ENCODE measurements at places on chromosomes 12 and 14. TPM values are rescaled to one million over a fixed set of nuclear protein-coding genes. Genes with fewer than 3 reads are reported as not detected.

DNA sequence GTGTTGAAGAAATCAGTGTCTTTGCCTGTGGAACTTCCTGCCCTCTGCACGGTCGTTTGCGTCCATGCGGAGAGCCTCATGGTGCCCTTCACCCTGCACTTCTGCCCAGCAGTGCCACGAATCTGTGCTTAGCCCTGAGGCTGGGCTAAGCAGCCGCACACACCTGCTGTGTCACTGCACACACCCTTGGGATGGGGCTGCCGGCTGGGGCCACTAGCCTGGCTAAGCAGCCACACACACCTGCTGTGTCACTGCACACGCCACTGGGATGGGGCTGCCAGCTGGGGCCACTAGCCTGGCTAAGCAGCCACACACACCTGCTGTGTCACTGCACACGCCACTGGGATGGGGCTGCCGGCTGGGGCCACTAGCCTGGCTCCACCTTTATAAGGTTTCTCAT lies 188.5 kb downstream of the KIF26A start:
- H3K4me1 ChIP-seq = no peaks in the 10 kb centered on the region
- no peak overlapping the region for H3K27ac ChIP-seq
- no peaks in the 10 kb centered on the region for H3K36me3 ChIP-seq
- H3K4me3 ChIP-seq = no peak overlapping the region
- no peaks in the 10 kb centered on the region for H3K27me3 ChIP-seq
- peak; percentile 39 for DNase-seq

DNA sequence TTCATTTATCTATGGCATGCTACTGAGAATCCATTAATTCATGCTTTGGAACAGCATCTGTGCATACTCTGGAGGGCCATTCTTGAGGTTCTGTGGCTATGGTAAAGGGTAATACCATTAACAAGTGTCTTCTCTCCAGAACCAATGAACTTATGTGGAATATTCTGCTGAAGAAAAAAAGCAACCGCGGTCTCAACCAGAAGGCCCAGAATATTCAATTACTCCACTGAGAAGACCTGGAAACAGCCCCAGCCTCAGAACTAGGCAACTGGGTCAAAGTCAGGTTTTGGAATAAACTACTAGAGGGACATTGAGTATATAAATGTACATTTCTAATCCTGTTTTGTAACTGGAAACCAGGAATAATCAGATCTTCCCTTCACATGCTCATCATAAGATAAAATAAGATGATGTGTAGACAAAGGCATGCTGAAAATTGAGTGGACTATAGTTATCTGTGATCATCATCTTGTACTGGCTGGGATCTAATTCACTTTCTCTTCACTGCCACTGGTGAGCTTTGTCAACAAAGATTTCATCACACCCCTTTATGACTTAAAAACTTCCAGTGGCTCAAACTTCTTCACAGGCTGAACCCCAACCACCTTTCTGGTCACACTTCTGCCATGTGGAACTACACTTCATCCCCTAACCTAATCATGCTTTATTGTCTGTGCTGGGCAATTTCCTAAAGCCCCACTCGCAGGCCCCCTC lies 6.0 kb downstream of the SPTB start:
- no peak for DNase-seq
- H3K4me3 ChIP-seq = no peak overlapping the region
- peaks cover 46% of the 10 kb centered on the region for H3K27me3 ChIP-seq
- no peaks in the 10 kb centered on the region for H3K4me1 ChIP-seq
- H3K36me3 ChIP-seq = no peaks in the 10 kb centered on the region

DNA sequence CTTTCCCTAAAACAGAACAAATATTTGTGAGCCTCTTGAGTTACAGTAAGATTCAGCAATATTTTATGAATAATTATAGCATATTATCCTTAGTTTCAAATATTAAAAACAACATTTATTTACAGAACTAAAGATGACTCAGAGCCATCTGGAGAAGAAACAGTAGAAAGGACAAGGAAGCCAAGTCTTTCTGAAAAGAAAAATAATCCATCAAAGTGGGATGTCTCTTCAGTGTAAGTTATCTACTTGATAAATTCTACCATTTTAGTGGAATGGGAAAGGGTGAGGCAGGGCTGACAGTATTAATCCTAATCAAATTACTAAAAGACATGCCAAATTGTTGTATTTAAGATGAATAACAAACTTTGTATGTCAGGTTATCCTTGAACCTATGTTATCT lies 88.1 kb downstream of the DNAI7 start:
- no peaks in the 10 kb centered on the region for H3K27me3 ChIP-seq
- no peak for DNase-seq
- no peak overlapping the region for H3K4me3 ChIP-seq
- no peak overlapping the region for H3K27ac ChIP-seq
- H3K4me1 ChIP-seq = no peaks in the 10 kb centered on the region

- H3K4me1 ChIP-seq = peaks cover 6% of the 10 kb centered on the region
- no peak overlapping the region for H3K4me3 ChIP-seq
- no peak overlapping the region for H3K27ac ChIP-seq
- H3K36me3 ChIP-seq = no peaks in the 10 kb centered on the region
- peaks cover 2% of the 10 kb centered on the region for H3K27me3 ChIP-seq
Measured at GRCh38 chr12:93050026-93050747, 121.1 kb upstream of the EEA1 start.

DNA sequence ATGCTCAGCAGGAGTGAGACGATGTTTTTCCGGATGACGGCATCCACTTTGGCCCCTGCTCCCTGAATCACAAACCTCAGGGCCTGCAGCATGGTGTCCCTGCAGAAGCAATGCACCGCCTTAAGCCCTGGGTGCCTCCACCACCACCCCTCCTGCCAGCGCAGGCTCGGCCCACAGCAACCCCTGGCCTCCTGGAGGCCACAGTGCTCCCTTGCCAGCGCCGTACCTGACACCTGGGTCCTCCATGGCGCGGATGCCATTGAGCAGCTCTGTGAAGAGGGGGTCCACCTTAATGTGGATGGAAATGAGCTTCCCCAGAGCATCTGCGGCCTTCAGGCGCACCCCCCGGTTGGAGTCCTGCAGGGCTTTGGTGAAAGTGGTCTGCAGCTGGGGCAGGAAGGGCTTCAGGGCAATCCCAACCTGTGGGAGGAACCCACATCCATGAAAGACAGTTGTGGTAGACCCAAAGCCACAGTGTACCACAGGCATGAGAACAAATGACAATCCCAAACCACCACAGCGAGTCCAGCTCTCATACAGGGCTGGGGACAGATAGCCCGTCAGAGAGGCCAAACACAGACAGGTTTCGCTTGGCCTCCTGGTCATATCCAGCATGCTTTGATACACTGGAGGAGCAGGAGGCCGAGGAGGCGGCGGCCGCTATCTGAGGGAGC lies 17.9 kb upstream of the RAB35 start:
- no peaks in the 10 kb centered on the region for H3K27me3 ChIP-seq
- peaks cover 90% of the 10 kb centered on the region for H3K36me3 ChIP-seq
- no peak overlapping the region for H3K27ac ChIP-seq
- no peaks in the 10 kb centered on the region for H3K4me1 ChIP-seq
- peak; percentile 66 for DNase-seq

GRCh38 chr12:130485291-130486145 lies 147.8 kb downstream of the PIWIL1 start:
- no peak for DNase-seq
- H3K4me1 ChIP-seq = no peaks in the 10 kb centered on the region
- H3K27ac ChIP-seq = no peak overlapping the region
- no peaks in the 10 kb centered on the region for H3K36me3 ChIP-seq

GRCh38 chr14:80787876-80788275 lies 153.7 kb downstream of the CEP128 start:
- H3K36me3 ChIP-seq = no peaks in the 10 kb centered on the region
- no peak overlapping the region for H3K4me3 ChIP-seq
- H3K27me3 ChIP-seq = no peaks in the 10 kb centered on the region

DNA sequence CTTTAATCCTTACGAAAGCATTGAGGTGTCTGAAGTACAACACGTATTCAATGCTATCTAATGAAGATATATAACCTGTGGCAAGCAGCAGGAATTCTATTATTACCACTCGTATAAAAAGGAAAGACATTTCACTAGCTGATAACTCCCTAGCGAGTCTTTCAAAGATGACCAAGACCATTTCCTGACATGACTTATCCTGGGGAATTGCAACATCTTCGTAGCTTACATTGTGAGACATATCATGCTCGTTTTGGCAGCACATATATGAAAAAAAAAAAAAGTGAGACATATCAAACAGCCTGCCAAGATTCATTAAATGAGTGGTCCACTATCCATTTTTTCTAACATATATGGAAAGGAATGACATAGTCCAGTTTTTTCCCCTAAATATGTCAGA lies 337.0 kb downstream of the FSCB start:
- H3K4me3 ChIP-seq = no peak overlapping the region
- no peak for DNase-seq
- H3K4me1 ChIP-seq = no peaks in the 10 kb centered on the region
- H3K27me3 ChIP-seq = no peaks in the 10 kb centered on the region

DNA sequence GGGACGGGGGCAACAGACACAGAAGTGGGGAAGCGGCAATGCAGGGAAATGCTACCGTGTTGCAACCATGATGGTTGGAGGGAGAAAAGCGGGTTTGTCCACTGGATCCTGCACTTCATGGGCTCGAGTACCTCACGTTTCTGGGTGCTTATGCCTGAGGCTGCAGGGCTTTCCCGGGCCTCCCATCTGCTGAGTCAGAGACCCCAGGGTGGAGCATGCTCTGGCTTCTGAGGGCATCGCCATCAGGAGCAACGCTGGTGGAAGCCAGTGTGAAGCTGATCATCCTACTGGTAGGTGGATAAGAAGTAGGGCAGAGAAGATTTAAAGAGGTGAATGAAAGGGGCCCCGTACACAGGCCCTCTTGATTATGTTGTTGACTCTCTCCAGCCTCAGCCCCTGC lies 5.0 kb upstream of the ADGRD1 start:
- H3K27ac ChIP-seq = no peak overlapping the region
- H3K27me3 ChIP-seq = no peaks in the 10 kb centered on the region
- no peak overlapping the region for H3K4me3 ChIP-seq
- no peaks in the 10 kb centered on the region for H3K36me3 ChIP-seq
- no peak for DNase-seq

- H3K4me1 ChIP-seq = no peaks in the 10 kb centered on the region
- H3K27me3 ChIP-seq = no peaks in the 10 kb centered on the region
- no peak for DNase-seq
- H3K36me3 ChIP-seq = peaks cover 7% of the 10 kb centered on the region
- no peak overlapping the region for H3K27ac ChIP-seq
Measured at GRCh38 chr14:65718629-65719028, 306.1 kb downstream of the FUT8 start.

- H3K4me3 ChIP-seq = peak overlapping the region; percentile 93
- DNase-seq = peak; percentile 85
- no peaks in the 10 kb centered on the region for H3K36me3 ChIP-seq
Measured at GRCh38 chr12:1691123-1692007, 495 bp downstream of the ADIPOR2 start.

DNA sequence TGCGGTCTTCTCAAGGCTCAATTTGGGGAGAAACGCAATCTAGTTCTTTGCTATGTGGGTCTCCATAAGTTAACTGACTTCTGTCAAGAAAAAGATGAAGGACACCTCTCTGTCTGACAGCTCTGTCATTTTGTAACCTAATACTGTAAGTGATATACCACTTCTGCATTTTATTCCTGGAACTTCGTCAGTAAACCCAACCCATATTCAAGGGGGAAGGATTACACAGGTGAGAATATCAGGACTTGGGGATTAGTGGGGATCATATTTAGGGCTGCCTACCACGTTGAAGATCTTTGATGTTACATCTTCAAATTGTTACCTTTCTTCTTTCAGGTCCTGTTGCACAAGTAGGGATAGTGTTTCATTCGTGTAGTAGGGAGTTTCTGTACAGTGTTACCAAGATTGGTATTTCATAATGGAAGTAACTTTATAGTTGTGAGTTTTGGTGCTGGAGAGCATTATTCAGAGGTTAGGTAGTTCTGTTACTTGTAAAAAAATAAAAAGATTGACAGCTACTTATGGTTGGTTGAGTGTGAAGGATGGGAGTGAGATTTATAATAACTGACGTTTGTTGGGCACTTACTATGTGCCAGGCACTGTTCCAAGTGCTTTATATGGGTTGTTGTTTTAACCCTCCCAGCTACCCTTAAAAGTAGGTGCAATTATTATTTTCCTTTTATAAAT lies 1.6 kb downstream of the TMEM260 start:
- H3K4me1 ChIP-seq = peaks cover 17% of the 10 kb centered on the region
- no peaks in the 10 kb centered on the region for H3K27me3 ChIP-seq
- no peak for DNase-seq

DNA sequence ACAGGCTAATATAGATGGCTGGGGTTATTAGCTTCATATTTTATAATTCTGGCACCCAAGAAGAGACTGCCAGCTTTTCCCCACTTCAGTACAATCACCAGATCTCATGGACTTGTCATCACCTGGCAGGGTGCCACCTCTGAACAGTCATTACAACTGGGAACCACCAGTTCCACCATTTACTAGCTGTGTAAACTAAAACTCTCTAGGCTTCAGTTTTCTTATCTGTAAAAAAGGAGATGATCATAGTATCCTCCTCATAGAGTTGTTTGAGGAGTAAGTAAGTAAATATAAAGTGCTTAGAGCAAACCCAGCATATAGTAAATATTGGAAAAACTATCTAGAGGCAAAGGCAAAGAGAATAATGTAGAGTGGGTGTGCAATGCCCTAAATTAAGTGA lies 19.3 kb downstream of the CPNE8 start:
- H3K4me1 ChIP-seq = no peaks in the 10 kb centered on the region
- H3K27ac ChIP-seq = no peak overlapping the region
- peak; percentile 82 for DNase-seq
- no peaks in the 10 kb centered on the region for H3K27me3 ChIP-seq
- no peaks in the 10 kb centered on the region for H3K36me3 ChIP-seq
- H3K4me3 ChIP-seq = no peak overlapping the region

Gene PAPLN
- total RNA-seq = 5.3 TPM

Gene SLC11A2
- total RNA-seq = 80.7 TPM

Gene CD4
- 15.0 TPM for total RNA-seq

Gene TCTN2
- 23.6 TPM for total RNA-seq

Gene CD163
- under 0.01 TPM for total RNA-seq

Gene NEUROD4
- total RNA-seq = not detected

Gene FAM181A
- not detected for total RNA-seq

Gene CLEC1B
- total RNA-seq = not detected

Gene TMTC1
- 69.2 TPM for total RNA-seq

Gene BDKRB1
- 0.72 TPM for total RNA-seq

Gene NPAS3
- 0.72 TPM for total RNA-seq

Gene TMPRSS12
- total RNA-seq = not detected

All from osteoblast (primary cell).